ENCODE measurements at places on chromosomes 3 and 15.
A peak's percentile ranks its signal among the peaks of the same experiment; 100 is the strongest.

GRCh38 chr3:98735761-98736269, 27.3 kb upstream of the ST3GAL6 start:
- DNase-seq, result peak; percentile 43

DNA sequence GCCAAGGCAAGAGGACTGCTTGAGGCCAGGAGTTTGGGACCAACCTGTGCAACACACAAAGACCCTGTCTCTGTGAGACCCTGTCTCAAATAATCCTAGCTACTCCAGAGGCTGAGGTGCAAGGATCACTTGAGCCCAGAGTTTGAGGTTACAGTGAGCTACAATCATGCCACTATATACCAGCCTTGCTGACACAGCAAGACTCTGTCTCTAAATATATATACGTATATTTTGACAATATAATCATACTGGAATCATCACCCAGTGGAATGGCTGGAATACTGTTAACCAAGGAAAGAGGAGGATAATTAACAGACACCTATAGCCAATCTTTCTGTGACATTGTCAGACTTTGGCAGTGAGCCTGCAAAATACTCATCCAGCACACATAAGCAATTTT, 9.0 kb upstream of the MAP1A start:
- no peak for DNase-seq

DNA sequence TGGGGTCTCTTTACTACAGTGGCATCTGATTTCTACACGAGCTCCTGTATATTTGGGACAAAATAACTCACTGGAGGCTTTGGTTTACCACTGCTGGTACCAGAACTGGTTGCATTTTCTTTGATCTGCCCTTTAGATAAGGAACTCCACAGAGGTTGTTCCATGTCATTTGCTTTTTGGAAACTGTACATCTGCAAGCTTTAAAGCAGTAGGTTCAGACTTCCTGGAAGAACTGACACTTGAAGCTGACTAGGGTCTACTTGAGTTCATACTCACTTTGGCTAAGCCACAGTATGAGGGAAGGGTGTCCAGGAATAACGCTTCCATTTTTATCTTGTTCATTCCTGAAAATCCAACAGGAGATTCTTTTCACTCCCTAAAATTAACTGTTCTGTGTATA, 86.4 kb downstream of the WWTR1 start:
- no peak for DNase-seq

GRCh38 chr3:51974963-51975851, at the start of gene ABHD14A:
Gene ABHD14A, plus strand, starts transcription at chr3:51975064. Its CDS starts 72 bp downstream, at chr3:51975136.
- DNase-seq, result peak; percentile 62

GRCh38 chr3:141949972-141950371, 73.5 kb downstream of the ATP1B3 start:
- DNase-seq, result no peak

DNA sequence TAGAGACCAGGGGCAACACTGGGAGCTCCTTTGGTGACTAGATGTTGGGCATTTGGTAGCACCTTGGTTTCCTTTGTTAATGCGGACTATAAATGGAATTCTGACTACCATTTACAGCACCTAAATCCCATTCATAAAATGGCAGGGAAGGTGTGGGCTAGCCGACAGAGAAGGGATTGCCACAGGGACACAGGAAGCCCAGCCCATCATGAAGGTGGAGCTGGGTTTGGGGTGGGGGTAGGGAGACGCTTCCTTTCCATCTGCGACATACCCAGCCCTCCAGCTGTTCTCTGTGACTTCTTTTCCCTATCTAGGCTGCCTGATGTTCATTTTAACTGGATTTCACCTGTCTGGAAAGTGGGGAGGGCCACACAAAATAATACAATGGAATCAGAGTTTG, 21.0 kb downstream of the ABHD2 start:
- DNase-seq, result no peak

DNA sequence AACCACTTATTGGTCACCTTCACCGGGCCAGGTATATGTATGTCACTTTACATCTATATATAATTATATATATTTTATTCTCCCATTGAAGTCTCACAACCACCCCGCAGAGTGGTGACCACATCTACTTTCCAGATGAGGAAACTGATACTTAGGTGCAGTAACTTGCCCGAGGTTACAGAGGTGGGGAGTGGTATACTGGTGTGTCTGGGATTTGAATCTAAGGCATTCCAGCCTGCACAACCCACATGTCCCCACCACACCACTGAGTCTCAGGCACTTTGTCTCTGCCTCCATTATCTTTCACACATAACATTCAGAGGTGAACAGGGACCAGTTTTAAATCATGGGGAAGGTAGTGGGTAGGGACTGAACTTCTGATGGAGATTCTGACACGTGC, 261.4 kb downstream of the CTNNB1 start:
- DNase-seq, result no peak

- no peak for DNase-seq
Measured at GRCh38 chr15:80214910-80215309, 37.1 kb downstream of the CTXND1 start.

DNA sequence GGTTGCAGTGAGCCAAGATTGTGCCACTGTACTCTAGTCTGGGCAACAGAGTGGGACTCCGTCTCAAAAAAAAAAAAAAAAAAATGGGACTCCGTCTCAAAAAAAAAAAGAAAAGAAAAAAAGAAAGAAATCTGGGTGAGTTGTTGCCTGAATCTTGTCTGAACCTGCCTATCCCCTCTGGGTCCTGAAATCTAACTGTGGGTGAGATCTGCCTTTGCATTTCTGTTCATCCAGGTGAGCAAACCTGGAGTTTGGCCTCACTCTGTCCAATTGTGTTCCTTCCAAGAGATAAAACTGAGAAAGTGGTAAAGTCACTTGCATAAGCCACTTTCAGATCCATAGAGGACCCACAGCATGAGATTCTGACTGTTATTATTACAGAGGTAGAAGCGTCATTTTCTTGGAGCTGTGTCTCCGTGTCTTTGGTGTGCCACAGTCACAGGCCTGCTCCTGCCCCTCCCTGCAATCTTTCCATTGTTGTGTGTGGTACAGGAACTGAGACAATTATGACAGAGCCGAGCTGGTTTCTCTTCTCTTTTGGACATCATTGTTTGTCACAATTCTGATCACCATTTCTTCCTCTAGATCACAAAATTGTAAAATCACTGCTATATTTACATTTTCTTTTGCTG, 235.9 kb downstream of the LPP start:
- no peak for DNase-seq

DNA sequence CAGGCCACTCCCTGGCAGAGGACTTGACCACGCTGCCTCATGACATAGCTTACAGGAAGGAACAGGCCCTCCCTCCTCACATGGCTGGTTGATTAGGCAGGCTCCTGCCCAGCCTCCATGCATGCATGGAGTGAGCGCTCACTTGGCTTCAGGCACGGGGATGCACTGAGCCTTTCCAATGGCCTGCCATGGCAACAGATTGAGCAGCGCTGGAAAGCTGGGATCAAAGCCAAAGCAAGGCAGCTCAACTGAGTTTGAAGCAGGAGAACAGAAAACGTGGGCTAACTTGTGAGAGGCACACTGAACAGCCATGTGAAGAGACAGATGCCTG, 5.9 kb upstream of the GRAMD2A start:
- peak; percentile 95 for DNase-seq

- no peak for DNase-seq
Measured at GRCh38 chr3:174681784-174682183, 177.3 kb upstream of the NAALADL2 start.

DNA sequence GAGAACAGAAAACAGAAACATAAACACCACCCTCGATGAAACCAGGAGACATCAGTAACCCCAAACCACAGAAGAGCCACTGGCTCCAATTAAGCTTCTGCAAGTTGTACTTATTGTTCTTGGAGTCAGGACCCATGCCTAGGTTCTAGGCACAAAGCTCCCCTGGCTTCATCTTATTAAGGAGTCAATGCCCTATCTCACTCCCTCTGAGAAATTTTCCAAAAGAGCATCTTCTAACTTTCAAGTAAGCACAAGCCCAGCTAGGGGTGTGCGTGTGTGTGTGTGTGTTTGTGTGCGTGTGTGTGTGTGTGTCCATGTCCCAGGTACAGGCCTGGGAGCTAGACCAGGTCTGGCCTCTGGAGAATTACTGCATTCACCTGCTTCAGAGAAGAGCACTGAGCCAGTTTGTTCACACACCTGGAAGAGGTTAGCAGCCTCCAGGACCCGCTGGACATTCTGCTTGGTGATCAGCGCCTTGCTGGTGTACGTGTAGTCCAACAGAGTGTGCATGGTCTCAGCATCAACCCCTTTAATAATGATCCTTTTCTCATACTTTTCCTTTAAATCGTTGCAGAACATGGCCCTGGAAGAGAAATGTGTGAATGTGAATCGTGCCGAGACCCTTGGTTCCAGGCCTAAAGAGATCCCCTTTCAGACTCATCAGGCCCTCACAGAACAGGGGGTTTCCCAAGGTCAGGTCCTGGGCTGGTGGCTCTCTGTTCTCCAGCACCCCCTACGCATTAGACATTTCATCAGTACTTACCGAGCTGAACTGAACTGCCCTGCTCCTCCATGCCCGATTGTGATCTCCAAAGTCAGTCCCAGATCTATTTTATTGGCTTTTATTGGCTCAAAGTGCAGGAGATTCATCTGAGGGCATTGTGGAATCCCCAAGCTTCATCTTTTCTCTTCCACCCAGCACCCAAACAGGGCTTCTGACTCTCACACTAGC, 27.8 kb downstream of the KLHL6 start:
- DNase-seq, result no peak

- no peak for DNase-seq
Measured at GRCh38 chr15:58109419-58109818, 28.8 kb upstream of the AQP9 start.

- no peak for DNase-seq
Measured at GRCh38 chr3:12705374-12705926, 41.5 kb upstream of the RAF1 start.

- DNase-seq, result no peak
Measured at GRCh38 chr15:100763835-100764750, 115.5 kb upstream of the ALDH1A3 start.

- peak; percentile 77 for DNase-seq
Measured at GRCh38 chr3:143236226-143236964, 116.8 kb downstream of the CHST2 start.

- peak; percentile 36 for DNase-seq
Measured at GRCh38 chr3:78872195-78872594, 895.6 kb downstream of the ROBO1 start.

DNA sequence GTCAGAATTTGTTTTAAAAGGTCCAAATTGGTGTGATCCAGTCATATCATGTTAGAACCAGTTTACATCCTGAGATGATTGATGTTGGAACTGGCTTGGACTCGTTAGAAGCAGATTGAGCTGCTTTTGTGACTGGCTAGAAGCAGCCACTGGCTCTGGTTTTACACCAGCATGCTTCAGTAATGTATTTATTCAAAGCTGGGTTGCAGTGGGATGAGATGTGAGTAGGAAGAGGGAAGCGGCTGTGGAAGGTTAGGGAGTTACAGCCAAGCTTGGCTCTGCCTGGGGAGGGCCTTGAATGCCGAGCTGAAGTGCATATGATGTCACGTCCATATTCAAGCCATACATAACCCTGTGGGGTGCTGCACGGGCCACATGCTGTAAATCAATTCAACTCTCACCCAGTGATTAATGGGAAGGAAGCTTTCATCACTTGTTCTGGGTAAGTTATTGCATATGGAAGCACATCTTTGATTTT, 104.0 kb upstream of the SMAD3 start:
- DNase-seq, result no peak

- no peak for DNase-seq
Measured at GRCh38 chr15:45118996-45119395, 4.9 kb downstream of the DUOXA2 start.

GRCh38 chr3:143763564-143764162, 84.6 kb downstream of the SLC9A9 start:
- DNase-seq, result peak; percentile 26

DNA sequence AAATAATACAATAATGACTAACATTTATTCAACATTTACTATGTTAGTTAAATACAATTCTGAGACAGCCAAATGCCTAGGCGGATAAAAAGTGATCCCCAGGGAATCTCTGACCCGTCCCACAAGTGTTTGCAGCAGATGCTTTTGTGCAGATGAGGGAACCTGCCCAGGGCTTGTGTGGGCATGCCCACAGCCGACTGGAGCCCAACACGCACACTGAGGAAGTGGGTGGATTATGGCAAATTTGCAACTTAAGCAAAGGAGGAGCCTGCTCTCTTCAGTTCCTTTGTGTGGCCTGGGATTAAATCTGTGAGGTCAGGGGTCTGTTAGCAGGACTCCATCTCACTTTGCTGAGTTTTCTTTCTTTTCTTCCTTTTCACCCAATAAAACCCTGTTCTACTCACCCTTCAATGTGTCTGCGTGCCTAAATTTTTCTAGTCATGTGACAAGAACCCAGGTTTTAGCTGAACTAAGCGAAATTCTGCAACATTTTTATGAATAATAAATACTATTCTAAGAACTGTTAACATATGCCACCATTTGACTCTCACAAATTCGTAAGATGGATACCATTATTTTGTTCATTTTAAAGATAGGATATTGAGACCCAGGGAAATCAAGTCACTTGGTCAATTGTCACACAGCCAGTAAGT, 13.9 kb upstream of the RTP1 start:
- DNase-seq, result no peak

GRCh38 chr15:59335207-59335786, 37.4 kb downstream of the MYO1E start:
- DNase-seq, result no peak

DNA sequence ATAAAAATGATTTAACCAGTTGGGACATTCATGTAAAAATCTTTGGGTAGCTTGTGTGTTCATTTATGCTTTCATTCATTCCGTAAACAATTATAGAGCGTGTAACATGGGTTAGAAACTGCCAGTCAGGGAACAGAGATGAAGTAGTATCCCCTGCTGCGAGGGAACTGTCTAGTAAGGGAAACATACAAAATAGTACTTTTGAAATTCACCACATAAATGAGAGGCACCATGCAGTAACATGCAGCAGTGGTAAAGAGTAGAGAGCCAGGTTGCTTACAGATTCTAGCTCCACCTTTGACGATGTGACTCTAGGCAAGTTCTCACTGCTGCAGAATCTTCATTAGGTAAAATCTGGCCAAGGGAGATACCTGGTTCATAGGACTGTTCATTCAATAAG, 938 bp downstream of the DZIP3 start:
- DNase-seq, result peak; percentile 15

DNA sequence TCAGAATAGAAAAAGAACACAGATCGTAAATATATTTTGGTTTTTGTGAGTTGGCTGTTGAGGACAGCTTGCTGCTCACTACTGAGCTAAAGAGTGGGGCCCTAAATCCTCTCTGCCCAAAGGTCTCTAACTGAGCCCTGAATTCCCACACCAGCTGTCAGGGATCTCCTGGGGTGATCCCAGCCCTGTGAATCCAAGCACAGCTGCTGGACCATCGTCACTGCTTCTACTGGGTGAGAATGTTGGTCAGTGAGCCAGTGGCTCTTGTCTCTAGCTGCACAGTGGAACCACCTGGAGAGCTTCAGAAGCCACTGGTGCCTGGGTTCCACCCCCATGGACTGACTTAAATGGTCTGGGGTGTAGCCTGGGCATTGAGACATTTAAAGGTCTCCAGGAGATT, 90.5 kb upstream of the IL12A start:
- DNase-seq, result no peak

GRCh38 chr3:247916-248315, 51.4 kb downstream of the CHL1 start:
- no peak for DNase-seq

Measured in kidney tubule cell (primary cell).